ENCODE measurements at places on chromosomes 4 and X.

DNA sequence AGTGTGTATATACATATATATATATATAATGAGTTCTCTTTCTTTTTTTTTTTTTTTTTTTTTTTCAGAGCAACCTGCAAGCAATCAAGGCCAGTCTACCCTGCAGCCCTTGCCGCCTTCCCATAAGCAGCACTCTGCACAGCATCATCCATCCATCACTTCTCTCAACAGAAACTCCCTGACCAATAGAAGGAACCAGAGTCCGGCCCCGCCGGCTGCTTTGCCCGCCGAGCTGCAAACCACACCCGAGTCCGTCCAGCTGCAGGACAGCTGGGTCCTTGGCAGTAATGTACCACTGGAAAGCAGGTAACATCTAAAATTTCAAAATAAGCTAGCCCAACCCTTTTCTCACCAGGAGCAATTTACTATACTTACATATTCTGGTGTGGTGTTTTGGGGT, 316.3 kb downstream of the DCTD start:
- DNase-seq, result no peak

DNA sequence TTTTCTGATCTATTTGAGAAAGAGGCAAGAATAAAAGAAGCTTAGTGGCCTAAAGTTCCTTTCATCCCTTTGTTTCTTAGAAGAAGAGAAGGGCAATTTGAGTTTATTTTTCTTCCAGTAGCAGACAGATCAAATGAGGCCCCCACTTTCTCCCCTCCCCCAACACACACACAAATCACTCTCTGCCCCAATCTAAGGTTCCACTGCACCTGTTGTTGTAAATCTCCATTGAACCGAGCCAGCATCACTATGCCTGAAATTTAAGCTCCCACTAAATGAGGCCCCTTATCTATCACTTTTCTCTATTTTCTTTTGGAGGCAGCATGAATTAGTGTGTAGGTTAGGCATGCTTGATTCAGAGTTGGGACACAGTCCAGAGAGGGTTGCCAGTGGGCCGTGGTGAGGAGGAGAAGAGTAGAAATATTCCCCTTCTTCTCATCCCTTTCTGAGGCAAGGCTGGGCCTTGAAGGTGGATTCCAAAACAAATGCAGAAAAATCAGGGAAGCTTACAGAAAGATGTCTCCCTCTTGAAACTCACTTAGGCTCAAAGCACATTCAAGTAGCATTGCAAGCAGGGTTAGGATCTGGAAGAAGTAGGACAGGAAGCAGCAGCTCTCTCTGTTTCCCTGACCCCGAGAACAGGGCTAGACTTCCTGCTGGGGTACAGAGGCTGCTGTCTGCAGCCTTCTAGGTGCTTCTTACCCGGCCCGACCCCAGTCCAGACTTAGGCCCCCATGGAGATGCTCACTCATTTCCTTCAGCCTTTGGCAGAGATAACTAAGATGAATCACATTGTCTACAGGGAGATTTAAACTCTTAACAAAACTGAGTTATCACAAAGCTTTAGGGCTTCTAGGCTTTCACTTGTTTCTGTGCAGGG, 70.7 kb downstream of the RASL11B start:
- no peak for DNase-seq

- no peak for DNase-seq
Measured at GRCh38 chrX:46713672-46714490, 45.0 kb downstream of the SLC9A7 start.

- no peak for DNase-seq
Measured at GRCh38 chr4:136967069-136967468, 565.2 kb downstream of the PCDH18 start.

DNA sequence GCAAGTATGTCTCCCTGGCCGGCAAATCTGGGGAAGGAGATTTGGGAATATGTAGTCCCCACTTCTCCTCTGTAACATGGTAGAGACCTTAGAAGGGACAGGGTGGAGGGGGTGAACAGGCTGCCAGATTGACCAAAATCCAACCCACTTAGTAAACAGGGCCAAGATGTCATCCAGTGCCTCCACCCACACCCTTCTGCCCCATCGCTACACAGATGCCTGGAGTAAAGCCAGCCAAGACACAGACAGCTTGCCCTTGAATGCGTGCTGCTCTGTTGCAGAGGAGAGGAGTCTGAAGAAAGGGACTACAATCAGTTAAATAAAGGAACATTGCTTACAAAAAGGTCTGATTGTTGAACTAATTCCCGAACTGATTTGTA, 160.1 kb upstream of the LDB2 start:
- no peak for DNase-seq

DNA sequence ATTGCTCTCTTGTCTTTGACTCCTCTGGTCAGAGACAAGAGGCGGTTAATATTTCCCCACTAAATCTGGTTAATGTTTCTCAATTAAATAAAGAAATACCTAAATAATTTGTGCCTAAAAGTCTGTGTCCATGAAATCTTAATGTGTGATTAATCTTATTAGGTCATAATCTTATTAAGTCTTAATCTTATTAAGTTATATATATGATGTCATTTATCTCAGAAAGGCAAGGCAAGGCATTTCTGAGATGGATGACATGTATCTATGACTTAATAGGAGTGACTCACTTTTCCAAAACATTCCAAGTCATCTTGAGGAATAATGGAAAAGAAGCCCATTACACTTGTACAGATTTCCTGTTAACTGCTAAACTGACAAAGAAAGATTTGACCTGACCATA, 74.7 kb downstream of the TRAM1L1 start:
- no peak for DNase-seq

GRCh38 chrX:43333543-43333942, 322.6 kb upstream of the MAOA start:
- no peak for DNase-seq

DNA sequence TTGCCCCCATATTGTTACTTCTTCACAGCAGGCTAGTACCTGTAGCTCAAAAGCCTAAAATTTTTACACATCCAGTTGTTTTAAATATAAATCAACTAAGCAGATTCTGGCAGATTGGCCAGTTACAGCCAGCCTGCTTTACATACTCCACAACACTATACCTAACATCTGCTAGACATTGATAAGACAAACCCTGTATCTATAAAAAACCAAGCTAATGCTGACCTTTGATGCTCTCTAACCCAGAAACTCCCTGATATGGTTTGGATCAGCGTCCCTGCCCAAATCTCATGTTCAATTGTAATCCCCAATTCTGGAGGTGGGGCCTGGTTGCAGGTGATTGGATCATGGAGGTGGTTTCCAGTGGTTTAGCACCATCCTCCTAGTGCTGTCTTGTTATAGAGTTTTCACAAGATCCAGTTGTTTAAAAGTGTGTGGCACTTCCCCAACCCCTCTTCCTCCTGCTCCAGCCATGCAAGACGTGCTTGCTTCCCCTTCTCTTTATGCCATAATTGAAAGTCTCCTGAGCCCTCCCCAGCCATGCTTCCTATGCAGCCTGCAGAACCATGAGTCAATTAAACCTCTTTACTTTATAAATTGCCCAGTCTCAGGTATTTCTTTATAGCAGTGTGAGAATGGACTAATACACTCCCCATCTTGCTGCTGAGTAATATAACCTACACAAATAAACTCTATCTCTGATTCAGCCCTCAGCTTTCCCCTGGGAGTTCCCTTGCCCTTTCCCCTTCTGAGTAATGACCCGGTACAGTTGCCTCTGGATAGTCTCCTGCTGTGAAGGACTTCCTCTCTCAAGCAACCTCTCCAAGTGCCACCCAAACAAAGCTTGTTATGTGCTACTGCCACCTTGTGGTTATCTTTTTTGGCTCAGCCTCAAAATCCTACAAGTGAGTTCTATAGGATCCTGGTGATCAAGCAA, 39.6 kb downstream of the ZCCHC13 start:
- DNase-seq, result no peak
